ENCODE measurements at places on chromosomes 3 and 15.

GRCh38 chr15:84883916-84884781, at the start of gene SLC28A1:
TSS of gene SLC28A1 (plus strand) at chr15:84884662. CDS start at chr15:84887761, 3,099 bp downstream.
- DNase-seq: no peak

- no peak for DNase-seq
Measured at GRCh38 chr3:130669740-130670139, 76.9 kb downstream of the PIK3R4 start.

DNA sequence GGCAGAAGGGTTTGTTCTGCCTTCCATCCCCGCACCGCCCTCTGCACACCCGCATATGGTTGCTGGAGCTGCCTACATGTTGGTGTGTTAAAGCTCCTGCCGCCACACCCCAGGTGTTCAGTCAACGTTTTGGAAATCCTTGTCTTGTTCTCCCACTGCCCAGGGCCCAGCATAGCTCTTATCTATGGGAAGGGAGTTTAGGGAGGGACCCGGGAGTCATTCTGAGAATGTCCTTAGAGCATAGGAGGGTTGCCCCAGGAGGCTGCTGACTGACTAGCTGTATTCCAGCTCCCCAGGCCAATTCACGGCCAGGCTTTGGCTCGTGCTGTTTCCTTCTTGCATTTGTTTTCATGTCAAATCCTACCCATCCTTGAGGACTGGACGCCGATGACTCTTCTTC, 46.8 kb downstream of the MAGEF1 start:
- no peak for DNase-seq

DNA sequence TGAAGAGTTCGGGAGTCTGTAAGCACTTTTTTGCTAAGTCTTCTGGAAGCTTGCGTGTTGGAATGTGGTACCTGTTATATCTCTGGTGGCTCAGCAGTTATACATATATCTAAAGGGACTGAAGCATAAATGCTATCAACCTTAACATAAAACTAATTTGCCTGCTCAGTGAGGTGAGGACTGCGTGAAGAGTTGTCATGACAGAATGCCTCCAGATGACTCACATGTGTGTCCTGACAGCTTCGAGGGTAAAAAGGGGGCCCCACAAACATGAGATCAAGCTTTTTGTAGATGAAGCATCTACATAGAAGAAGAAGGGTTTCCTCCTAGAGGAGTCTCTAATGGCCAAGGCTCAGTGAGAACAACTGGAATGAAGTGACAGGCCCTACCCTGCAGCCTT, 88.8 kb upstream of the C3orf80 start:
- DNase-seq: no peak

GRCh38 chr3:84304214-84304613, 654.6 kb upstream of the CADM2 start:
- no peak for DNase-seq

DNA sequence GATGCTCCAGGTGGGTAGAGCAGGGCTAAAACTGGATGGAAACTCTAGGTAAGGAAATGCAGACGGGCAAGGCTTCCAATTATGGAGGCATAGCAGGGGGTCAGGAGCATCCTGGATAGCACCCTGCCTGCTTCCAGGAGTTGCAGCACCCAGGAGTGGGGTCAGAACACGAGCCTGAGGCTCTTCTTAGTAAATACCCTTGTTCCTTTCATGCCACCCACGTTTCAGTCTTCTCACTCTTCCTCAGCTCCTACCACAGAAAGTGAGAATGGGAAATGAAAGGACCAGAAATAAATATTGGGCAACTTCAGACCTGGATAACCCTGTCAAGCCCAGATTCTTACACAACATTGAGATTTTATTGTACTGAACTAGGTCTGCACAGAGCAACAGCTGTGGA, 16.4 kb downstream of the CCR1 start:
- no peak for DNase-seq

DNA sequence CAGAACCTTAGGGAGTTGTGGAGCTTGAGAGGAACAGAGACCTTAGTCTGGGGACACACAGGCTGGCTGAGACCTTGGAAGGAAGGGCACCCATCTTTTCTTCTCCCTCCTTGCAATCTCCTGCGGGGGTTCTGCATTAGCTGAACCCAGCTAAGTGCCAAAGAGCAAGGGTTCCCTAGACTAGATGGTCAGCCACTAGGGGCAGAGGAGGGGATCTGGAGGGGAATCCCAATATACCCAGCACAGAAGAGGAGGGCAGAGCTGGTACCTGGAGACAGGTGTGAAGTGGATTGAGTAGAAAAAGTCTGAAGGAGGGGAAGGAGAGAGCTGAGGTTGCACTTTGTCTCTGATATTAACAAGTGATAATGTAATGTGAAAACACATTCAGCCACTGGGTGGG, 212.8 kb downstream of the ADAMTS9 start:
- DNase-seq: no peak

GRCh38 chr3:109804697-109805096, 467.4 kb upstream of the DPPA4 start:
- no peak for DNase-seq

GRCh38 chr3:169458752-169459151, 204.8 kb downstream of the MECOM start:
- DNase-seq: no peak

GRCh38 chr3:14064910-14065309, 59.8 kb downstream of the CHCHD4 start:
- DNase-seq: no peak

- peak; percentile 47 for DNase-seq
Measured at GRCh38 chr3:124995460-124995994, 60.3 kb downstream of the HEG1 start.

DNA sequence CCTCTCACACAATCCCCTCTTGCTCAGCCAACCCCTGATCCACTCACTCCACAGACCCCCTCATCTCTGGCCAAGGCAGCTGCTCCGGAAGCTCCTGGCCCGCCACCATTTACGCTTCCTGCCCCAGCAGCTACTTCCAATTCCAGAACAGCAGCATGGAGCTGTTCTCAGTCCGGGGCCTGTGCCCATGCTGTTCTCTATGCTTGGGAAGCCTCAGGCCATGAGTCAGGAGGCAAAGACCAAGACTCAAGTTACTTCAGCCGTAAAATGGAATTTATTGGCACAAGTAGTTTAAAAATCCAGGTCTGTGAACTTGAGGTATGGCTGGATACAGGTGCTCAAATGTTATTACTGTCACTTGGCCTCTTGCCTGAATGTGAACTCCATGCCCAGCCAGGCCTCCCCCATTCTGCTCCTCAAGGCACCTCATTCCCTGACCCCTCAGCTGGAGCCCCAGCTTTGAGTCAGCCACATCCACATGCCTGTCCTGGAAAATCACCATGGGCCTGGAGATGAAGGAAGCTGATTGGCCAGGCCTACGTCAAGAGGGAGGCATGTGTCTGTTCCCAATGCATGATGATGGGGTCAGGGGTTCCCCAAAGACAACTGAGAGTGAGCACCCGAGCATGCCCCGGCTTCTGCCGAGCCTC, 31.4 kb upstream of the CACNA2D2 start:
- peak; percentile 54 for DNase-seq

- no peak for DNase-seq
Measured at GRCh38 chr15:60485365-60486055, 6.6 kb upstream of the ICE2 start.

- no peak for DNase-seq
Measured at GRCh38 chr15:85579957-85580694, 199.7 kb downstream of the AKAP13 start.

- DNase-seq: no peak
Measured at GRCh38 chr15:85099195-85099803, 117.6 kb downstream of the PDE8A start.

- no peak for DNase-seq
Measured at GRCh38 chr3:56321892-56322291, 146.4 kb downstream of the ERC2 start.

DNA sequence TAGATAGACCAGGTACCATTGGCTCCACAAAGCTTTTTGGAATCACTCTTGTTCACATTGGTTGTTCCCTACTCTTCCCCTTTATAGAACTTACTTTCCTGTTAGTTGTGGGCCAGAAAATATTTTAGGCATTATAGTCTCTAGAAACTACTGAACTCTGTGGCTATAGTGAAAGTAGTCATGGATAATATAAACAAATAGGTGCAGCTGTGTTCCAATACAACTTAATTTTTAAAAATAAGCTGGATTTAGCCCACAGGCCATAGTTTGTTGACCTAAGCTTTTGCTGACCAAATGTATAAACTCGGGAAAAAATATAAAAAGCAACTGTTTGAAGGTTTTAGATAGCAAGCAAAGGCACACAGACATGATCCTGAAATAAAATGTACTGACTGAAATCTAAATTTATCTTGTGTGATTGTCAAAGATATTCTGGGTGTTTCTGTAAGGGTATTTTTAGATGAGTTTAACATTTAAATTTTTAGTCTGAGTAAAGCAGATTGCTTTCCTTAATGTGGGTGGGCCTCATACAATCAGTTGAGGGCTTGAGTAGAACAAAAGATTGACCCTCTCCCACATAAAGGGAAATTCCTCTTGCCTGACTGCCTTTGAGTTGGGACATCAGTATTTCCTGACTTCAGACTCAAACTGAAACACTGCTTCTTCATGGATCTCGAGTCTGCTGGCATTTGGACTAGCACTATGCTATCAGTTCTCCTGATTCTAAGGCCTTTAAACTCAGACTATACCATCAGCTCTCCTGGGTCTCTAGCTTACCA, 13.2 kb downstream of the IQCB1 start:
- no peak for DNase-seq

DNA sequence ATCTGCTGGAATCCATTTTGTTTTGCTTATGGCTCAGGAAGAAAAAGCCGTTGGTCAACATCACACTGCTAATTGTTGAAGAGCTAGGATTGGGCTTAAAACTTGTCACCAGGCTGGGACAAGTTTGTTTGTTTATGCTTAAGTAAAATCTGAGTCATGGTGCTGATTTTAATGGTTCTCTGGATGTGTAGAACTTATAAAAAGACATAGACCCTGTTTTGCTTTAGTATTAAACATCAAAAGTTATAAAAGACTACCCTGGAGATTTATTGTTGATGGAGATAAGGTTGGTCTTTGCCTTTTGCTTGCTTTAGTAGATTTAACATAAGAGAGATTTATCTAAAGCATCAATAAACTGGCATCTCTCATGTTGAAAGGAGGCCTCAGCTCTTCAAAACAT, 348.2 kb upstream of the GOLIM4 start:
- no peak for DNase-seq

DNA sequence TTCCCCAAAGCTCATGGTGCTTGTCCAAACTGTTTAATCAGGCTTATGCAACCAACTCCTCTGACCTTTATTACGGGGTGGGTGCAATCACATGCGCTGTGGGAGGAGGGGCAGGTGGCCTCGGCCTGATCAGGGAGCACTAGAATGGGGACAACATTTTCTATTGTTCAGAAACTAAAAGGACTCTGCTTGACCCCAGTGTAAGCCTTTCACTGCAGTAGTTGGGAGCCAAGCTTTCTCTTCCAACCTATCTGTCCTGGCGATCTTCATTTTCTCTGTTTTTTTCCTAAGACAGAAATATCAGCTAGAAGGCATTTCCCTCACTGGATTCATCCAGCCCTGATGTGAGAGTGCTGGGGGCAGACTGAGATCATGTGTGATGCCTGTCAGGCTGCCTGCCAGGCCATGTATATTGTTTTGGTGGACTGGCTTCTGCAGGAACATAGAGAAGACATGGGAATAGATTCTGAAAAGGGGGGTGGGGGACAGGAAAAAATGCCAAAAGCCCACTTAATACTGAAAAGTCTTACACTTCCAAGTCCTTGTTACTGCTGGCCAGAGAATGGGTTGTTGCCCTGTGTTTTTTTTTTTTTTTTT, 627.0 kb upstream of the TBL1XR1 start:
- peak; percentile 66 for DNase-seq

Data from EL (cell line).